ENCODE measurements at places on chromosomes 6 and 20.

GRCh38 chr6:165640806-165641205, 22.2 kb downstream of the PDE10A start:
- no peak for DNase-seq

GRCh38 chr20:1887321-1887720, 7.9 kb upstream of the SIRPA start:
- no peak for DNase-seq

DNA sequence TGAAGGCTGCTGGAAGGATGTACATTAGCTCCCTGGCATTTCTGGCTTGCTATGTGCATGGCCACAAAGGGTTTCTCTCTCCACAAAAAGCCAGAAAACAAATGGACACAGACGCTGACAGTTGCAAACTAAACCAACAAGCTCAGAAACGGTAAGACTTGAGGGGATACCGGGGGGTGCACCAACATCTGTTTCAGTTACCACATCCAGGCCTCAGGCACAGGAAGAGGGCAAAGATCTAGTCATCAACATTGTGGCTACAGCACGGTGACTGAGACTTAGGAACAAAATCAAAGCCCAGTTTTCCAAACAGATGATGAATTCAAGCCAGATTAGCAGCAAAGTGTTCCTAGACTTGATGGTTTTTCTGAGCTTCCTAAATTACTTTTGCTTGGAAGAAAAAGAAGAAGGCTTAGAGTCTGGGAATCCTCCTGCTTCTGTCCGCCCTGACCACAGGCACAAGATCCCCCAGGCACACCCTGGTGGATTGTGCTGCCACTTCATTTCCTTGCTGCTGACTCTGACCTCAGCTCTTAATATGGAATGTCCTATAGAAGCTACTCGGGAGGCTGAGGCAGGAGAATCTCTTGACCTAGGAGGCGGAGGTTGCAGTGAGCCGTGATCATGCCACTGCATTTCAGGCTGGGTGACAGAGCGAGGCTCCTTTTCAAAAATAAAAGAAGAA, 54.2 kb upstream of the ADGRF1 start:
- DNase-seq = no peak

DNA sequence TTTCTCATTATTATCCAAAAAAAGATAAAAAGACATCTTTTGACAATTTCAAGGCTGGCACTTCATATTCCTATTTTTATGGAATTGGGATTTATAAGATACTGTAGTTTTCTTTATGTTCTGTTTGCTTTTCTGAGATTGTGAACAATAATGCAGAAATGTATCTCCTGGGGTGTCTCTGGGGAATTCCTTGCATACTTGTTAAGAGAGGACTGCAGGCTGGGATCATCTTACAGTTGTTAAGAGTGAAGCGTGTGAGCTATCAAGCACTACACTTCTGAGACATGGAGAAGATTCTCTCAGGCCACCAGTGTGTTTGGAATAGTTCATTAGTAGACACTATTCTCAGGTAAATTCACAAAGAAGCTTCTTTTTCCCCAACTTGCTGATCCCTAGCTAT, 963.3 kb upstream of the GJE1 start:
- no peak for DNase-seq

- no peak for DNase-seq
These were observed 77.6 kb downstream of the ZMYND8 start for GRCh38 chr20:47278907-47279348.

DNA sequence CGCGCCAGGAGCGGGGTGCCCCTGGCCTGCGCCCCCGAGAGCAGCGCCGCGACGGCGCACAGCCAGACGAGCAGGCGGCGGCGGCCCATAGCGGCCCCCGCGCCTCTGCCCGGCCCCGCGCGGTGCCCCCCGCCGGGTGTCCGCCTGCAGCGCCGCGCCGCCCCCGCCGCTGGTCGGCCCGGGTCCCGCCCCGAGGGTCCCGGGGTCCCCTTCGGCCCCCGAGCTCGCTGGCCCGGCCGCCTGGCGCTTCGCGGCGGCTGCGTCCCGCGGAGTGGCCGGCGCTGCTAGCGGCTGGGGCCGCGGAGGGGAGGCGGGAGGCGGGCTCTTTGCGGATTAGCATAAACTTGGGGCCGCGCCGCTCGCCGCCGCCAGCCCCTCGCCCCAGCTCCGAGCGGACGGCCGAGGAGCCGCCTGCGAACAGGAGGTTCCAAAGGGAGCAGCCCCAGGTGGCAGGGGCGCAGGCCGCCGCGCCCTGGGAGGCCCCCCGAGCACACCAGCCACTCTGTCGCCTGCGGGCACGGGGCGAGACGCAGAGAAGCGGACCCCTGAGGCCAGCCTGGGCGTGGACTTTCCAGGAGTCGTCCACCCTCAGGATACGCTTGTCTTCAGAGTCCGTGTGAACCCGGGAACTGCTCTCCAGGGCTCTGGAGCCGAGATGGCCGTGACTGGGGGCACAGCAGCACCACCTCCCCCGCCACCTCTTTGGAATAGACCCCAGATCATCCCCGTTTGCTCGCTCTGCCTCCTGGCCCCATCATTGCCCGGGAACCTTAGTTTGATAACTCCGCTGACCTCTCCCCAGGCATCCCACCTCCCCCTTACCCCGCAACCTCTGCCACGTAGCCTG, at the start of gene EMILIN3:
EMILIN3 (minus strand) TSS at position 273 of the 847 bp plus-strand sequence; CDS start at position 89, 184 bp downstream.
- DNase-seq = peak; percentile 32

DNA sequence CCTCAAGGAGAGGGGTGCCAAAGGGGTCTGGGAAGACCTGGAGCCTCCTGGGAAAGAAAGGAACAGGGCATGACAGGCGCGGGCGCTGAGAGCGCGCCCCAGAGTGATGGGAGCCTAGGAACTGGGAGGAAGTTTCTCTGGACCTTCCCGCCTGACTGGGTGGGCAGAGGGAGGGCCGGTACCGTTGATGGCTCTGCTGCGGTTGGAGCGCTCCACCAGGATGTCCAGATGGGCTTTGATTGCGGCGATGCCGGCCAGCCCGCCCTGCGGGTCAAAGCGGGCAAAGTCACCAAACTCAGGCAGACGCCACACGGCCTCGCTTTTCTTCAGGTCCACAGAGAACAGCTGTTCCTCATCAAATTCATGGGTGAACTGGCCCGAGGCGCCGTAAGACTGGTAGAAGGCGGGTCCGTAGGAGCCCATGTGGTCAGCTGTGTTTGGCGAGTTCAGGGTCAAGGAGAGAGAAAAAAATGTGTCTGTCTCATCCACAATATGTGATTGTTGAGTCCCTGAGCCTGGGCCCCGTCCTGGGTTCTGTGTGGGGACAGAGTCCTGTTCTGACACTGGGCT, 1.5 kb downstream of the HLA-DOA start:
- DNase-seq = no peak

DNA sequence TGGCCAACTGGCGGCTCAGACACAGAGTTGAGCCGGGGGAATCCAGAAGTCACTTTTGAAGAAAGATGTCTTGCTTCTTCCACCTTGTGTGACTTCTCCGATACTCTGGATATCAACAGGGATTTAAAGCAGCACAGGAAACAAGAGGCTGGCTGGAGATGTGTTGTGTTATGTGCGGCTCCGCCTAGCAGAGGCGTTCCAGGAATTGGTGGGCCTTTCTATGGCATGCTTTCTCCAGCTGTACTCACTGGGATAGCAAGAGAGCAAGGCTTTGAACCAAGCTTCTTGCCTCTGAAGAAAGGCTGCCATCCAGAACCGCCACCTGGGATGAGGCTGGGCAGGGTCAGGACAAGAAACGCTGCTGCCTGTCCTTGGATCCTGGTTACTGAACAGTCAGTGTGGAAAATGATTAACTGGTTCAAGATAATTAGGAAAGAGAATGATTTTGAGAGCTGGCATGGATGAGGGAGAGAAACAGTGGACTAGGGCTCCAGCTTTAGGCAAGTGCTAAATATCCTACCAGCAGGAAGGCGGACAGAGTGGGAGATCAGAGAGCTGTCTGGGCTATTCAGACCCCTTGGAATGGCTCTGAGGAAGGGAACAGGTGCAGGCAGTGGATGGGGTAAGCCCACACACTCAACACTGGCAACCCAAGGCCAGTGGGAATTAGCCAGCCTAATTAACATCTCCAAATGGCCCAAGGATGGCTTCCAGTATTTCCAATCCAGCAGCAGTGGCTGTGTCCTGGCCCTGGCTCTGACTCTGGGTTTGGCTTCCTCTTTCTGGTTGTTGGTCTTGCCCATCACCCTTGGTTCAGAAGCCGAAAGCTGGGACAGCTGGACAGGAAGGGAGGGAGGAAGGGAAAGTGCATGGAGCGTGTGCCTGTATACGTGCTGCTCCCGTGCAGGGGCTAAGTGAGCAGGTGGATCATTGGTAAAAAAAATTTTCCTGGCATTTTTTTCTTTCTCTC, 31.9 kb downstream of the INSM1 start:
- DNase-seq = peak; percentile 26

DNA sequence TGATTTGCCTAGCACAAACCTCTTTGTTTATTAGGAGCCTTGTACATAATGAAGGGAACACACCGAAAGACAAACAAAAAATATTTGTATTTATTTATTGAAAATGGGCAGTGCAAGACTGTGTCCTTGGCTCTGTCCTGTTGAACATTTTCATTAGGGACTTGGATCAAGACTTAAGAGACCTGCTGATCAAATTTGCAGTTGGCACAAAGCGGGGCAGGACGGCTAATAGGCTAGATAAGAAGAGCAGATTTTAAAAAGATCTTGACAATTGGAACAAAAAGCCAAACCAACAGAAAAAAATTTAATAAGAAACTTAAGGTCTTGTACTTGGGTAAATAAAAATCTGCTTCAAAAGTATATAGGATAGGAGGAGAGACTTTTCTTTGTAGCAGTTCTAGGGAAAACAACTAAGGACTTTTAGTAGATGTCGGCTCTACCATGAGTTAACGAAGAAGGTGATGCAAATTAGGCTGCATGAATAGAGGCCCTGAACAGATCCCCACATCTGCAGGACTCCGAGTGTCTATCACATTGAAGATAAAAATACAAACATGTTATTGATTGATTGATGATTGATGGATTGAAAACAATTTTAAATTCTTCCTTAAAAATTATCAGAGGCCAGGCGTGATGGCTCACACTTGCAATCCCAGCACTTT, 124.1 kb upstream of the SPACA1 start:
- DNase-seq = no peak
